ENCODE measurements at places on chromosomes 7 and 10.

DNA sequence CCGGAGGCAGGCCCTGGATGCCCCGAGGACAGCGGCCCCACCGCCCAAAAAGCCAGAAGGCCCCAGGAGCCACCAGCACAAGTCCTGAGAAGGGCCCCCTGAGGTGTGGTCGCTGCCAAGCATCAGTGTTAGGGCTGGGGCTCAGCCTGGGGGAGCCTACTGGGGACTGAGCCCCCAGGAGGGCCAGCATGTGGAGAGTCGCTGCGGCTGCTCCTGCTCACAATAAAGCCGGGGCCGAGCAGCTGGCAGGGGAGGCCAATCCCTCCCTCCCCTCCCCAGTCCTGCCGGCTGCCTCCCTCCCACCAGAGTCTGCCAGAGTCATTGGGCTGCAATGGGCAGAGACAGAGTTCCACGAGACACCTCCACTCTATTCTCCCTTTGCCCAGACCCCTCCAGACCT is 3.1 kb upstream of the ASIC3 start:
- no peak for DNase-seq

DNA sequence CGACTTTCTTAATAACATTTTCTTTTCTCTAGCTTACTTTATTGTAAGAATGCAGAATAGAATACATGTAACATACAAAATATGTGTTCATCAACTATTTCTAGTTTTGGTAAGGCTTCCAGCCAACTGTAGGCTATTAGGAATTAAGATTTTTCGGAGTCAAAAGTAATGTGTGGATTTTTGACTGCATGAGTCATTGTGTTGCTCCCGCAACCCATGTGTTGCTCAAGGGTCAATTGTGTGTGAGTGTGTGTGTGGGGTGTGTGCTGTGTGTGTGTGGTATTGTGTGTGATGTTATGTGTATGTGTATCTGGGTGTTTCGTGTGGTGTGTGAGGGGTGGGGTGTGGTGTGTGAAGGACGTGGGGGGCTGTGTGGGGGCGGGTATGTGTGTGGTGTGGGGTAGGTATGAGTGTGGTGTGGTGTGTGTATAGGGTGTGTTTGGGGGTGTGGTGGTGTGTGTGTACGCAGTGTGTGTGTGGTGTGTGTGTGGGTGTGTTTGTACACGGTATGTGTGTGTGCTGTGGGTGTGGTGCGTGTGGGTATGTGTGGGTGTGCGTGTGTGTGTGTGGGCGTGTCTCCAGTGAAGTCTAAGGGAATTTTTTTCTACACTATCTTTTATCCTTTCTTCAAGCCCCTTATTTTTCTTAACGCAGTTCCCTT is 60.5 kb downstream of the RSU1 start:
- DNase-seq: peak; percentile 34

- DNase-seq: no peak
Observed at GRCh38 chr7:74106846-74107245, 23.2 kb downstream of the LIMK1 start.

GRCh38 chr7:1725766-1726630 is 55.9 kb downstream of the ELFN1 start:
- DNase-seq: no peak

DNA sequence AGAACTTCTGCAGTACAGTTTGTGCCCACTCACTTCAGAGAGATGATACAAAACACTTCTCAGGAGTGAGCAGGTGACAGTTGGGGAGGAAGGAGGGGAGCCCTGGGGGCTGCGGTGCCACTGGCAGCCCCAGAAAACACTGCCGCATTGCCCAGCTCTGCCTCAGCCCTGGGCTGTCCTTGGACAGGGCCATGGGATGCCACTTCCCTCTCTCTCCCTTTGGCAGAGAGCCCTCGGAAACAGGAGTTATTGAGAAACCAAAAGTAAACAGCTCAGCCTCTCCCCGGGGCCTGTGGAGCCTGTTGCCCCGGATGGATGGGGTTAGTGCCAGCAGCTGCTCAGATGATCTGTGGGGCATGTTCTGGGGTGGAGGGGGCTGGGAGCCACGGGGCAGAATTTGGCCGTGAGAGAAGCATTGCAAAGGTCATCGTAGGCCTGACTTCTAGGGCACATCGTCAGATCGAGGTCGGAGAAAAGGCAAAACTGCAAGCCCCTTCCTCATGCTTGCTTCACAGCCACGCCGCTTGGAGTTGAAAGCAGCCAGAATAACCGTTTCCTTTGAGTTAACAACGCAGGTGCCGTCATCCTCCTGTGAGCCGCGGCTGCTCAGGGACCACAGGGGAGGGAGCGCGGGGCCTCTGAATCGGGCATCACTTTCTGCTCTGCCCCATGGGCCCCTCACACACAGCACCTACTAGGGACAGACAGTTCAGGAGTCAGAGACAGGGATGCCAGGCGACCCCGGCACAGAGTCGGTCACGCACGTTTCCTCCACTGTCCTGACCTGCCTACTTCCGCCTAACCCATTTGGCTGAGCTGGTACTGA is 256.4 kb downstream of the CAMK1D start:
- peak; percentile 30 for DNase-seq

DNA sequence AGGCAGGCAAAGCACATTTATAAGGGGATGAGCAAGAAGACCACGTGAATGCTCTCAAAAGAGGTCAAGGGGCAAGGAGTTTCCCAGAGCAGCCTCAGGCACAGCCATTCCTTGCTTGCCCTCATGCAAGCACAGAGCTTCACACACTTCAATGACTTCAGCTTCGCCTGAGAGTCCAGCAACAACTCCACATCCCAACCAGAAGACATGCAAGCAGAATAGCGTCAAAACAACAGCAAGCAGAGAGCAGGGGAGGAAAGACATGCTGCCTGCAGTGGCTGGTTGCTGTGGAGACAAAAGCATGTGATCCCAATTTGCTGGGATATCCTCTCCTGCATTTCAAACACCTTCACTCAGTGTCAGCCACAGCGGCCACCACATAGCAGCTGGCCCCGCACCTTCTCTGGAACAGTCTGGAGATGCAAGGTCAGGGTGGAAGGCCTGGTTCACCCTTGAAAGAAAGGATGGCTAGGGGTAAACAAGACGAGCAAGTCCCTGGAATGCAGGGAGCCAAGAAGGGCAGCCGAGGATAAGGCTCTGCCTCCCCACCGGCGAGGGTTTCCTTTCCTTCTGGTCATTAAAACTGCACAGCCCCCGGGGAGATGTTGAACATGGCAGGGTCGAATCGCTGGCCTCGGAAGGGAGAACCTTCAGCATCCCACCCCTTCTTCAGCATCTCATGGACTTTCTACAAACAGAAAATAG is 60.2 kb upstream of the CAMK2B start:
- DNase-seq: no peak

- DNase-seq: no peak
Observed at GRCh38 chr7:902996-903395, 26.6 kb downstream of the GET4 start.

GRCh38 chr10:4399556-4399955 is 426.5 kb upstream of the AKR1E2 start:
- peak; percentile 47 for DNase-seq

GRCh38 chr7:50497968-50498367 is 47.8 kb upstream of the FIGNL1 start:
- DNase-seq: no peak

DNA sequence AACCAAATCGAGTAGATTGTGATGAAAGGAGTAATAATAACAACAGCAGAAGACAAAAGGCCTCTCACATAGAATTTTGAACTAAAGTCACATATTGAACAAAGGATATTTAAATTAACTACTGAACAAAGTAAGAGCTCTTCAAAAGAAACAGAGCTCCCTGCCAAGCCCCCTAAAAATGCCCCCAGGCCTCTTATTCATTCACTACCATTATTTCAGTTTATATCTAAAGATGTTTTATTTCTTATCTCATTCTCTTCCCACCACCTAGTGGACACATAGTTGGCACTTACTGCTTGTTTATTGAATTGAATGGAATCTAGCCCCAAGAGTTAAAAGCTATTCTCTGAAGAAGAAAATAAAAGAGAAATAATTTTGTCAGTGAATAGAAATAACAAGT is 37.4 kb downstream of the VCL start:
- no peak for DNase-seq

- DNase-seq: no peak
Observed at GRCh38 chr10:81182296-81182695, 644.6 kb downstream of the SH2D4B start.

DNA sequence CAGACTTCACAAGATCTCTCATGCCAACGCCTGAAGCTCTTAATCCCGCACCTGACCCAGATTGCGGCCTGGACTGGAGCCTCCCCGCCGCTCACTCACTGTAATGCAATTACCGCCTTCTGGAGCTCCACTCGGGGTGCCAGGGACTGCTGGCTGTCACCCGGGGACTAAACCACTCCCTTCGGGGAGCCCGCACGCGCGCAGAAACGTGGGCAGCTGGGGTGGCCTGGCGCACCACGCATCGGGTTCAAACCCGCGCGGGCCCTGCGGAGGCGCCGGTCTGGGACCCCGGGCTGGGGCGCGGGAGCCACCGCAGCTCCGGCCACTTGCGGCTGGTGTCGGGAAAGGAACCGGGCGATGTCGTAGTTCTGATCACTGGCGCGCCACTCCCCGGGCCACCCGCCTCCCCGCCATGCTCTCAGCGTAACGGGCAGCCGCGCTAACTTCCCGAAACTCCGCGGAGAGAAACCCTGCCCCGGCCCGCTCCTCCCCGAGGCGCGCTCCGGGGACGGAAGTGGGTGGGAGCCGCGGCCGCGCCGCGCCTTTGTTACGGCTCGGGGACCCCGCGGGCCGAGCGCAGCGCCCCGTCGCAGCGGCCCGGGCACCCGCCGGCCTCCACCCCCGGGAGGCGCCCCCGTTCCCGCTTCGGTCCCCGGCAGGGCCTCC is 100.3 kb upstream of the SVIL start:
- DNase-seq: no peak

GRCh38 chr7:130566168-130566897 is 74.4 kb downstream of the MEST start:
- DNase-seq: no peak

DNA sequence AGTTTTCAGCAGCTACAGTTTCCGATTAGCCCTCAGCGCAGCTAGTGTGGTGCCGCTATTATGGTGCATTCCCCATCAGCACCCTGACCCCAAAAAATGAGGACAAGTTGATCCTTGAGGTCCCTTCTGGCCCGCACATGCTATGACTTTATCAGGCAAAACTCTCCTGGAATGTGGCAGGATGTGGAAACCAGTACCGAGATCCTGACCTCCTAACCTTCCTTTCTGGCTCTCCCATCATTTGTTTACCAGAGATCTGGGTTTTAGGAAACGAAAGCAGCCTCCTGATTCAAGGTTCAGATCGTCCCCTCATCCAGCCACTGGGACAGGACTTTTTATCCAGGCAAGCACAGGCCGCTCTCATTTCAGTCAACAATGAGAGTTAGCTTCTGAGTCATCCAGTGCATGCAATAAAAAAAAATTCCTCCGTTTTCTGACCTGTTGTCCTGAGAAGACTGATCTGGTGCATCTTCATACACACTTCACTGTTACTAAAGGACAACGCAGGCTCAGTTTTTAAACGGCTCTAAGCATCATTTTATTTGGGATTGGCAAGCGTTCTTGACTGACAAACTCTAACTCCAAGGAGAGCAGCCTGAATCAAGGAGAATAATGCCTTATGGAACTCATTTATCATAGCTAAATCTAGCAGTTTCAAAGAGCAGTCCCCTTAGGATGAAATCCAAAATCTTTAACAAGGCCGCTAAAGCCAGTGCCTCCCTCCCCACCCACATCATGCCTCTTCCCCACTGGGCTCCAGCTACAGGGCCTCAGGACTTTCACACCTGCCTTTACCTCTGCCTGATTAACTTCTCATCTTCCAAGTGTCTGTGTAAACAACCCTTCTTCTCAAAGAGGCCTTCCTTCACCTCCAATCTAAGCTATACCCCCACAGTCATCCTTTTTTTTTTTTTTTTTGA is 17.1 kb downstream of the PDLIM1 start:
- DNase-seq: peak; percentile 93

- DNase-seq: no peak
Observed at GRCh38 chr7:42747044-42747443, 164.8 kb downstream of the C7orf25 start.

DNA sequence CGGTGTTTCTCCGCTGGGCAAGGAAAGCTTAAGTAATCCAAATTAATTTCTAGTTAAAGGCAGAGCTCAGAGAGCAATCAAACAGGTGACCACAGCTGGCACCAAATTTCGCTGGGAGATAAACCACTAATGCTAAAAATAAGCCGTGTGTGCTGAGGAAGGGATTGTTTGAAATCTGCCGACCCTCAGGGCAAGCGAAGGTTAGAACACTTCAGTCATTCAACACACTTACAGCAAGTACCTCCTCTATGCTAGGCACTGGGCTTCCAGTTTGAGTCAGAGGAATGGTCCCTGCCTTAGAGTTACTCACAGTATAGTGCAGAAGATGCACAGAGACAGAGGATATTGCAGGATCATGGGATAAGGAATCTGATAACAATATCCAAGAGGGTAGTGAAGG is 467.9 kb upstream of the PODXL start:
- DNase-seq: no peak

Data from GM04503 (cell line).